Muscle of arm (tissue), 14 donors: ENCODE measurements at places on chromosomes 2 and 18. TPM values are rescaled to one million over a fixed set of nuclear protein-coding genes. Genes with fewer than 3 reads are reported as not detected.
A peak's percentile ranks its signal among the peaks of the same experiment; 100 is the strongest.

DNA sequence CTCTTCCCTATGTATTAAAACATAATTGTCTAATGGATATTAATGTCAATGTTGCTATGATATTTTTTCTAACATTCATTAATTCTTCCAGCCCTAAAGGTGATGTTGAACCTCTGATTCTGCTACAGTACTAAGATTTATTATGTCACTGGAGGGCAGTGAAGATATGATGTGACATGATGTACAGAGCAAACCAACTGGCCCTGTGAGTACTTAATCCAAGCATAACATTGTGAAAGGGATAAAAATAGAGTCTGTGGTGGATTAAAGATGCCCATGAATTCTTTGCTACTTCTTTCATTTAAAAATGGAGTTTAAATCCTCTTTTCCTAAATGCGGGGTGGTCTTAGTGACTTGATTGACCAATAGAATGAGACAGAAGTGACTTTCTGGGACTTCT, 51.8 kb downstream of the IL1R2 start:
- no peak for DNase-seq

DNA sequence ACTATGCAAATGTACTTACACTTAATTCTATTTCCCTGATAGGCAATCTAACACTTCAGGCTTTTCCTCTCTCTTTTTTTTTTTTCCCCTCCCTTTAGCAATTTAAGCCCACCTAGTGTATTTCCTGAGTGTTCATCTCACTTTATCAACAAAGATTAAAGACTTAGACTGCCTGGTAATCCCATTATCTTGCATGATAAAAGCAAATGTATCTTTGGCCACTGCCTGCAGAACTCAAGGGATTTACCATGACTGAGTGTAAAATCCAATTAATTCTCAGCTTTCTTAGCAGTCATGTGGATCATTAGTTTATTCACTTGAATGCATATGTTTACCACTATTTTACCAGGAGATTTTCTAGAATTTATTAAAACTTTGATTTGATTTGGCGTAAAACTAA, 1102.2 kb upstream of the GYPC start:
- DNase-seq = no peak

DNA sequence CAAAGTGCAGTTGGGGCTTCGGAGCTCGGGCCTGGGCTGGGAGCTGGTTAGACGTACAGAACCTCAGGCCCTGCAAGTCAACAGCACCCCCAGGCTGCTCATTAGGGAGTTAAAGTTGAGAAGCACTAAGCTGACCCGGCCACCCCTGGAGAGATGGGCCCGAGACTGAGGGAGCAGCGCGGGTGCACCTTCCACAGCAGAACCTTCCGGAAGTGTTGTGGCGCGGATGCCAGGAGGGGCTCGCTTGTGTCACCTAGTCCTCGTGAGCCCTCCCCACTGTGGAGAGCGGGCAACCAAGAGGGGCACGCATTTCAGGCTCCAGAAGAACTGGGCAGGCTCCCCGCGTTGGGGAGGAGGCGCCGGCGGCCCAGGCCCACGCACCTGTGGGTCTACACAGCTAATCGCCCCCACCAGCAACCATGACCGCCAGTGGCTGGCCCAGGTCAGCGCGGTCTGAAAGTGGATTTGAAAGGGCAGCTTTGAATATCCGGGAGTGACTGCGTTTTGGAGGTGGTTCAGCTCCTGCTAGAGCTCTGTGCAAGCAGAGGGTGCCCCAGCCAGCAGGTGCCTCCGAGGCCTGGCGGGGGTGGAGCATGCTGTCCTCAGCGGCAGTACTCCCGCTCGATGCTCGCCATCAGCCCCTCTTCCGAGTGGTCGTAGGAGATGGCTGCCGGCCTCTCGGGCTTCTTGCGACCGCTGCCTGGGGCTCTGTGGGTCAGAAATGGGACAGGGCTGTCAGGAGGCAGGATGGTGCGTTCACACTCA, 15.1 kb downstream of the KLF11 start:
- no peak for DNase-seq

DNA sequence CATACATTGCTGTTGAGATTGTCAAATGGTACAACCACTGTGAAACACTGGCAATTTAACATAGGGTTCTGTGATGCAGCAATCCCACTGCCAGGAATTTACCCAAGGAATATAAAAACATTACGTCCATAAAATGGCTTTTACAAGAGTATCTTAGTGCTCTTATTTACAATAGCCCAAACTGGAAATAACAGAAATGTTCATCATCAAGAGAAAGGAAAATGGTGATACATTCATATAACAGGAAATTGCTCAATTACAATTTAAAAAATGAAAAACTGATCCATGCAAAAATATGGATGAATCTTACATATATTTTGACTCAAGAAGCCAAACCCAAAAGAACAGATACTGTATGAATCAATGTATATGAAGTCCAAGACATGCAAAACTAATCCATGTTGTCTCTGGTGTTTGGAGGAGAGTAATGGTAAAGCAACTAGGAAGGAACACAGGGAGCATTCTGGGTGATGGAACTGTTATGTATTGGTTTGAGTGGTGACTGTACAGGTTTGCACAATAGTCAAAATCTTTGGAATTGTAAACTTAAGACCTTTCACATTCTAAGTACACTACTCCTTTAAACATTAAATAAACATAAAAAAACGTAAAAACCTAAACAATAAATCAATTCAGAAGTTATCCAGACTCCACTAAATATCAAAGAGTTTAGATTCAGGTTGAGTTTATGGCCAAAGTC, 104.8 kb upstream of the WDR75 start:
- no peak for DNase-seq

DNA sequence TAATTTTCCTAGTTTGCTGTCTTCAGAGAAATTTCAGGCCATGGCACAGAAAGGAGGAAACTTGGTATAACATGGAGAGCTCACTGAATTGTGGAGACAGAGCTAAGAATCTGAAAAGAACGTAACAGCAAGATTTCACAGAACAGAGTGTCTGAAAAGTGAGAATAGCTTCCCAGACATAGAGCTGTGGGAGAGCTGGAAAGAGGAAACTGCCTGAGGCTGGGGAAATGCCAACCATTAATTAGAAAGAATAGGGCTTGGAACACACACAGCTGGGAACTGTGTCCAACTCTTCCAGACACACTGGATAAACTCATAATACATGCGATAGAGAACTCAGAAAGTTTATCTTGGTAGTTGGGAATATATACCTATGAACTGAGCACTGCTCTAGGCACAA, 51.6 kb upstream of the KYNU start:
- DNase-seq = no peak

- no peak for DNase-seq
Measured at GRCh38 chr2:9895669-9896590, 52.7 kb downstream of the TAF1B start.

GRCh38 chr2:173990245-173990644, 25.1 kb upstream of the SP3 start:
- DNase-seq = peak; percentile 77

Gene PTH2R
- 0.34 TPM for polyA plus RNA-seq

DNA sequence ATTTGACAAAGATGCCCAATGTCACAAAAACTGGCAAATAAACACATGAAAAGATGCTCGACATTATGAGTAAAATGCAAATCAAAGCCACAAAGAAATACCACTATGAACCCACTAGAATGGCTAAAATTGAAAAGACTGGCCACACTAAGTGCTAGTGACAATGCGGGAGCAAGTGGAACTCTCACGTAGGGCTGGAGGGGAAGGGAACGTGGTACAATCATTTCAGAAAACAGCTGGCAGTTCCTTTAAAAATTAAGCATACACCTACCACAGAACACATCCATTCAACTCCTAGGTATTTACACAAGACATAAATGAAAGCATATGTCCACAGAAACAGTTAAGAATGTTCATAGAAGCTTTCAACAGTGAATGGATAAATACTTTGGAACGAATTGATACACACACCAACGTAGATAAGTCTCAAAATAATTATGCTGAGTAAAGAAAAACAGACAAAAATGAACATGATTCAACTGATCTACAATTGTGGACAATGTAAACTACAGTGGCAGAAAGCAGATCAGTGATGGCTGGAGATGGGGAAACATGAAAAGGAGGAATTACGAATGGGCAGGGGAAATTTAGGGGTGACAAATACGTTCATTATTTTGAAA, 71.7 kb downstream of the MYOM1 start:
- DNase-seq = no peak

DNA sequence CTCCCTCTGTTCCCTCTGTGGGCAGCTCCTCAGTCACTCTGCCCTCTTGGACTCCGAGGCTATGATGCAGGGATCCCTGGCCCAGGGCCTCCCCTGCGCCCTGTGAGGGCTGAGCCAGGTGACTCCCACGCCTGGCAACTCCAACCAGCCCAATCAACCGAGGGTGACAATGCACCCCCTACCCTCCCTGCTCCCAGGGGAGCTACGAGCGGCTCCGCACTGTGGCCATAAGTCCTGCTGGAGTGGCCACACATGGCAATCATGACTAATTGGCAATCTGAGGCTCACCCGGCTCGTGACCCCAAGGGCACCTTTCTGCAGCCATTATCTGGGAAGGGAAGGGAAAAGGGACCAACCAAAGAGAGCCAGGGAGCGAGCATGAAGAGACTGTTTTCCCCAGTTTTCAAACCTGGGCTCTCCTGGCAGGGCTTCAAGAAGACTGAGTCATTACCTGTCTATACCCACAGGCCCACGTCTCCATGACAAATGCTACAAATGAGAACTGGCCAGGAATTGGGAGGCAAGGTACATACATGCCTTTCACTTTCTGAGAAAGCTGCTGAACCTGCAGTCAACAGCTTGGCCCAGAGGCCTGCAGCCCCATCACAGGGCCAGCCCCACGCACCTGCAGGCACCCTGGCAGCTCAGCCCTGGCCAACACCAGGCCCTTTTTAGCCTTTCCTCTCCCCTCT, 45.1 kb downstream of the RPL31 start:
- DNase-seq = no peak

- no peak for DNase-seq
Measured at GRCh38 chr2:9613291-9613690, 17.5 kb downstream of the YWHAQ start.

DNA sequence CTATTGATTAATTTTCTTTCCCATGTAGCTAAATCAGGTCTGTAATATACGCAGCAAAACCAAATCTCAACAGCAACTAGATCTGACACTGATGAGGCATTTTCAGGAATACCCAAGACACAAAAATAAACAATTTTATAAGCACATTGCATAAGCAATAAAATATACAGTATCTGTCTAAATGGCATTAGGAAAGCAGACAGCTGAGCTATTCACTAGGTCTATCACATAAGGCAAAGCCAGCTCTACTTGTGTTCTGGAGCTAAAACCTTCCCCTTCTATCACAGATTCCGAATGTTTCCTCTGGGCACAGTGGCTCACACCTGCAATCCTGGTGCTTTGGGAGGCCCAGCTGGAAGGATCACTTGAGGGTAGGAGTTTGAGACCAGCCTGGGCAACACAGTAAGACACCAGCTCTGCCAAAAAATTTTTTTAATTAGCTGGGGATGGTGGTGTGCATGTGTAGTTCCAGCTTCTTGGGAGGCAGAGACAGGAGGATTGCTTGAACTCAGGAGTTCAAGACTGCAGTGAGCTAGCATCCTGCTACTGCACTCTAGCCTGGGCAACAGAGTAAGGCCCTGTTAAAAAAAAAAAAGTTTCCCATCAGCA, 21.1 kb downstream of the PTPN2 start:
- DNase-seq = no peak

DNA sequence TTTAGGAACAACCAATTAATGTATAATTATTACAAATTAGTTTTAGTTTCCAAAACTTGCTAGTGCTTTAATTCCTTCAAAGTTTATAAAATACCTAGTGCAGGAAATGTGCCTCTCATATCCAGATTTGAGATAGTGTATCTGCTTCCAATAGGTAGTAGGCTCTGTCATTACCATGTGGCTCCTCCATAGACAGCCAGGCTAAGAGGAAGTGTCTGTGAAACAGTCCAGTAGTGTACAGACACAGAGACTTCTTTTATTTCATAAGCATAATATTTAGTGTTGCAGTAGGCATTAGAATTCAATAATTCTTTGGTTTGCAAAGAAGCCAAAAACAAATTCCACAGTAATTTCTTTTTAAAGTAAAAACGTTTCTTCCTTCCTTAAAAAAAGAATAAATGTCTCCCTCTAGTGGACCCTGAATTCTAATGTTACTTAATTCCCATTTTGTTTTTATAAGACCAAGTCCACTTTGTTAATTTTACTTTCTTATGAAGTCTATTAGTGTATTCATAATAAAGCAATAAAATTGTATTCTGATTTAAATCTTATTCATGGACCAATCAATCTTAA, 101.2 kb downstream of the NEB start:
- no peak for DNase-seq
